ENCODE measurements at places on chromosomes 2 and 18.
A peak's percentile ranks its signal among the peaks of the same experiment; 100 is the strongest.

- no peak for DNase-seq
These were observed 90.1 kb downstream of the MALT1 start for GRCh38 chr18:58761241-58761969.

- no peak for DNase-seq
These were observed 26.1 kb downstream of the MAL start for GRCh38 chr2:95051626-95052025.

DNA sequence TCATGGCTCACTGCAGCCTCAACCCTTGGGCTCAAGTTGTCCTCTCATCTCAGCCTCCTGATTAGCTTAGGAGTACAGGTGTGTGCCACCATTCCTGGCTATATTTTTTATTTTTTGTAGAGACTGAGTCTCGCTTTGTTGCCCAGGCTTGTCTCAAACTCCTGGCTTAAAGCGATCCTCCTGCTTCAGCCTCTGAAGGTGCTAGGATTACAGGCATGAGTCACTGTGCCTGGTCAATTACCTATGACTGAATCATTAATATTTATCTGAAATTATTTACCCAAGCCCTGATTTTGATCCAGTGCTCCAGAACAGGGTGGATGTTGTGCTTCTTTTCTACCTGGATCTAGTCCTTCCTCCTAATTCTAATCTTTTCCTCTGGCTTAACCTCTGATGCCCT, 87.8 kb downstream of the MAP2 start:
- DNase-seq, result no peak

DNA sequence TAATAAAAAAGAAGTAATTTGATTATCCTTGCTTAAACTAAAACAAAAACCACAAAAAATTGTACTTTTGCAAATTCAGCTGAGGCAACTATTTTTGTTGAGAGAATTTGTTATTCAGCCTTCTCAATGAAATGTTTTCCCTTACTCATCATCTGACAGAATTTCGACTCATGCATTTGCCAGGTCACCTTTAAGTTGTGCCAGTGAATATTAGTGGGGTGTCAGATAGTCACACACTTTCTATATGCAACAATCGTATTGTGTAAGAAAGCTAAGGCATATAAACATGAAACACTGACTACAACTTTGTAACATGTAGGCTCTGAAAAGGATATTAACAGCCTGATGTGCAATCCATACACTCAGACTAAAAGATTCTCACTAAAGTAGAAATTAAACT, 1653.1 kb upstream of the SLC39A10 start:
- DNase-seq, result no peak

- DNase-seq, result no peak
These were observed 17.6 kb downstream of the ARHGEF4 start for GRCh38 chr2:130854301-130854700.

- DNase-seq, result no peak
These were observed 108.5 kb downstream of the PXDN start for GRCh38 chr2:1635823-1636222.

DNA sequence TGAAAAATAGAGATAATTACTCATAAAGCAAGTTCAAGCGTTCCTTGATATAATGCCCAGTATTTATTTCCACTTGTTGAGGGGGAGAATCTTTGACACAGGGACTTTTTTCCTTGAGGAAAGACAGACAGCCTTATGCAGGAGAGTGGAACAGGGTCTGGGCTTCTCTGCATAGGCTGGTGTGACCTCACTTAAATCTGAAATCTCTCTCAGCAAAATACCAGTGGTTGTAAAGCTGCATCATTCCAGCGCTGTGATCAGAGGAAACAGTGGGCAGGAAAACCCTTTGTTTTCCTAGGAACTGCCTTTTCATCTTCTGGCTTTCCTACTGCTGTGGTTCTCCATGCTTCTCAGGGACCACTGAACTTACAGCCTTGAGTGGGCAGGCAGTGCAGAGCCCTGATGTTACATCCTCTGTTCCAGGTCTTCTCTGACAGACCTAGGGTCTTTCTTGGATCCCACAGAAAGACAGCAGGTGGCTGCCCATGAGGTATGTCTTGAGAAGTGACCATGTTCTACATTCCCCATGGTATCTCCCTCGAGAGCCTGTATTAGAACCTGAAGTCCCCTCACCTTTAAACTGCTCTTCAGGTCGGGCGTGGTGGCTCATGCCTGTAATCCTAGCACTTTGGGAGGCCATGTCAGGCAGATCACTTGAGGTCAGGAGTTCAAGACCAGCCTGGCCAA, 17.6 kb upstream of the MAP4K4 start:
- DNase-seq, result no peak

- peak; percentile 2 for DNase-seq
These were observed 84.4 kb downstream of the TGOLN2 start for GRCh38 chr2:85243101-85244072.

DNA sequence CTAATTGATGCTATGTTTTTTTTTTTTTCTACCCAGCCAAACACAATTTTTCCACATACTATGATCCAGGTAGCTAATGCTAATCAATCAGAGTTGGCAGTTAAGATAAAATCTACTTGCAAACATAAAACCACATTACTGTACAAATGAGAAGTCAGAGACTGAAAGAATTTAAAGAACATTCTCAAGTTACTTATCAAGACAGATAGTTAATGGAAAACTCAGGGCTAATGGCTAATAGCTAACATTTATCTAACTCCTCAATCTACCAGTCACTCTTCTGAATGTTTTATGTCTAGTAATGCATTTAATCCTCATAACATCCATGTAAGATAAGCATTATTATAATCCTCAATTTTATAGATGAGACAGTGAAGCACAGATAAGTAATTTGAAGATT, 537.6 kb upstream of the SETBP1 start:
- DNase-seq, result no peak

DNA sequence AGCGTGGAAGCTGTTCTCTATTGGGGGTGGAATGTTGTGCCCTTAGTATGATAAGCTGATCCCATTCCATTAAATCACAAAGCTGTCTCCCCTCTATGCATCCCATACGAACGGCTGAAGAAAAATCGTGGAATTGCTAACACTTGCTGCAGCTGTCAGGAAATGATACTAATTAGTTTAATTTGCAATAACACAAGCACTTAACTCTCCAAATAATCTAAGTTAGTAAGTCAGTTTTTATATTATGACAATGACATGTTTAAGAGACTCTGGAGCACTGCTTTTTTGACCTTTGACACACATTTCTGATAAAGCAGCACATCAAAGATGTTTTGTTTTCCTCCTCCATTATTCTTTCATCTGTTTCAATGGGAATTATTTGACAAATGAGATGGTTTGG, 123.7 kb upstream of the SATB2 start:
- no peak for DNase-seq

DNA sequence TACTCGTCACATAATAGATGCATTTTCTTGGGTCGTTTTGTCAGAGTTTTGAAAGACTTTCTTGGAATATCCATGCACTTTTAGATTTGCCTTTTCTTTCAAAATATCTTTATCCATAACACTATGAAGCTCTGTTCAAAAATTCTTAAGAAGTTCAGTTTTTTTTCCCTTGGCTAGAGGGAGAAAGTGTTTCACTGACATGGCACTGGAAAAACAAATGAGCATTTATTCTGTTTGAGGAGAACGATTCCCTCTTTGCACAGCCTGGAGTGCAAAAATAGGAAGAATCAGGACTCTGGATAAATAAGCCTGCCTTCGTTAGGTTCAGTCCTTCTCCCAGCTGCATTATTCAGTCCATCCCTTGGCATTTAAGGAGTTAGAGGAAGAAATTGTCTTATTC, 91.0 kb upstream of the RPE start:
- no peak for DNase-seq

All from stimulated activated CD4-positive, alpha-beta T cell treated with anti-CD3 and anti-CD28 coated beads, TNF-alpha, amount 100 ng/mL, for 48 hours (primary cell).